ENCODE measurements at places on chromosomes 11 and 22.
A peak's percentile ranks its signal among the peaks of the same experiment; 100 is the strongest.

- peaks cover 10% of the 10 kb centered on the region for H3K36me3 ChIP-seq
- H3K4me1 ChIP-seq: peaks cover 5% of the 10 kb centered on the region
- no peak overlapping the region for H3K27ac ChIP-seq
- DNase-seq: no peak
- H3K27me3 ChIP-seq: peaks cover 30% of the 10 kb centered on the region
- no peak overlapping the region for H3K4me3 ChIP-seq
Observed at GRCh38 chr11:74678041-74678440, 53.2 kb downstream of the CHRDL2 start.

GRCh38 chr11:117425679-117426296 lies 98.1 kb downstream of the CEP164 start:
- H3K27ac ChIP-seq: no peak overlapping the region
- DNase-seq: no peak
- H3K36me3 ChIP-seq: no peaks in the 10 kb centered on the region
- H3K4me1 ChIP-seq: peaks cover 15% of the 10 kb centered on the region
- H3K27me3 ChIP-seq: peaks cover 56% of the 10 kb centered on the region

GRCh38 chr11:9982796-9983579 lies 311.0 kb downstream of the SBF2 start:
- H3K27ac ChIP-seq: peak overlapping the region; percentile 43
- no peak overlapping the region for H3K4me3 ChIP-seq
- H3K27me3 ChIP-seq: no peaks in the 10 kb centered on the region
- peaks cover 9% of the 10 kb centered on the region for H3K36me3 ChIP-seq

DNA sequence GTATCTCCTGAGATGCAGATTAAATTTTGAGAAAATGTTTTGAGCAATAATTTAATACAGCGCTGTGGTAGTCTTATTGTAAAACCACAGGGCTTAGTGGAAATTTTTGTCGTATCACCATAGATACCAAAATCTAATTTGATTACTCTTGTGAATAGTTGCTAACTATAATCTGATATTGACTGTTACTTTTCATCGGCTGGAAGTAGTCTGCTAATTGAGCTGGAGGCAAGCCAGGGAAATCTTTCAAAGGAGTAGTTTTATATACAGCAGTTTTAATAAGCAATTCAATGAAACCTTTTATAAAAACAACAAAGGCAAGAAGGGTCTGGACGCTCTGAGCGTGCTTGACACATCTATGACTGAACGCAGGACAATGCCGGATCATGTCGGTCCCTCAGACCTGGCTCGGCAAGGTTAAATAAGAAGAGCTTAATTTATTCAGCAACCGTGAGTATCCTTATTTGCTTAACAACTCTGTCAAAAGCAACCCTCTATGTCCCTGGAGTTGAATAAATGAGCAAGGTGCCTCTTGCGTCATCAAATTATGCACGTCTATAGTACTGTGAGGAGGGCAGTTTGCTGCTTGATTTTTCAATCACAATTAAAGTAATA lies 121.2 kb downstream of the NCAM1 start:
- H3K4me1 ChIP-seq: no peaks in the 10 kb centered on the region
- no peak overlapping the region for H3K27ac ChIP-seq
- no peaks in the 10 kb centered on the region for H3K36me3 ChIP-seq
- no peak for DNase-seq

DNA sequence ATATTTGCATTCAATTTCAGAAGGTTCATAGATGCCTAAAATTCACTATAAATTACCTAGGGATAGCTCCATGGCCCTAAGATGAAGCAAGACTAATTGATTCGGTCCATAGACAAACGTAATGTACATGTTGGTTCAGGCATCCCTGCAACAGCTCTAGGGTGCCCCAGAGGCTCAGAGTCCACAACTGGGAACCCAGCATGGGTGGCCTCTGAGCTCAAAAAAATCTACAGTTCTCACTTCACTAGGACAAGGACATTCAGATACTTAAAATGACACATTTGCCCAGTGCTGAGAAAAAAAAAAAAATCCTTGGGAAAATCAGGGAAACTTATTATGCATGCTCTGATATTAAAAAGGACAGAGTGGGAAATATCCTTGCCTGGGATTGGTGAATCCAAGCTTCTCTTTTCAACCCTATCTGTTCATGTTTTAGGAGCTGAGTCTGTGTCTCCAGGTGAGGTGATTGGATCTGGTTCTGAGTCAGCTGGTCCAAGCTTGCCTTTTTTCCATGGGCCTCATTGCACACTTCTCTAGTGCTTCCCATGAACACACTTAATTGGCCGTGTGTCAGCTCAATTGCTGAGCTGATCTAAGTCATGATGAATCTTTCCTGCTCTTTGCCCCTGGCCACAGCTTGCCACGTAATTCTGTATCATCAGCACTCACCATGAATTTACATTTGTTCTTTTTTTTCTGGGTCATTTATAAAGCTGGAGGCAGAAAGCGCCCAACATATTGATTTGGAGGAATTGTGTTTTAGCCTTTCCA lies 116.3 kb upstream of the RCN1 start:
- no peak for DNase-seq
- H3K27me3 ChIP-seq: peaks cover 34% of the 10 kb centered on the region
- peaks cover 2% of the 10 kb centered on the region for H3K4me1 ChIP-seq
- H3K27ac ChIP-seq: no peak overlapping the region
- peaks cover 2% of the 10 kb centered on the region for H3K36me3 ChIP-seq

GRCh38 chr22:50729391-50730012 lies 8.5 kb upstream of the ACR start:
- DNase-seq: no peak
- peaks cover 13% of the 10 kb centered on the region for H3K4me1 ChIP-seq
- no peak overlapping the region for H3K27ac ChIP-seq
- H3K27me3 ChIP-seq: peaks cover 12% of the 10 kb centered on the region

- DNase-seq: peak; percentile 10
- no peaks in the 10 kb centered on the region for H3K27me3 ChIP-seq
- no peak overlapping the region for H3K27ac ChIP-seq
- H3K36me3 ChIP-seq: peaks cover 5% of the 10 kb centered on the region
- peaks cover 4% of the 10 kb centered on the region for H3K4me1 ChIP-seq
Observed at GRCh38 chr11:124644426-124645280, 22.0 kb downstream of the TBRG1 start.

DNA sequence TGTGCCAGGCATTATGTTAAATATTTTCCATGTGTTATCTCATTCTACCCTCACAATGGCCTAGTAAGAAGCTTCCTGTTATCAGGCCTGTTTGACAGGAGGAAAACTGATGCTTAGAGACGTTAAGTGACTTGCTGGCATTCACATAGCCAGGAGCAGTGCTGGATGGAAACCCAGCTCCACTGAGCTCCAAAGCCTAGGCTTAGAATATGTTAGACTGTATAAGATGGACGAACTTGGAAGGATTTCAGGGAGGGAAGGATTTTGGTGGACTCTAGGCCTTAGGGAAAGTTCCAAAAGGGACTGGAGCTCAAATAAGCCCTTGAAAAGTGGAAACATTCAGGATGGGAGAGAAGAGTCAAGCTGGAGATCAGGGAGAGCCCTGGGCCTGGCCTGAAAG lies 2.1 kb downstream of the CD44 start:
- peaks cover 64% of the 10 kb centered on the region for H3K4me1 ChIP-seq
- peak overlapping the region; percentile 99 for H3K4me3 ChIP-seq
- H3K27ac ChIP-seq: peak overlapping the region; percentile 99
- H3K36me3 ChIP-seq: peaks cover 20% of the 10 kb centered on the region

DNA sequence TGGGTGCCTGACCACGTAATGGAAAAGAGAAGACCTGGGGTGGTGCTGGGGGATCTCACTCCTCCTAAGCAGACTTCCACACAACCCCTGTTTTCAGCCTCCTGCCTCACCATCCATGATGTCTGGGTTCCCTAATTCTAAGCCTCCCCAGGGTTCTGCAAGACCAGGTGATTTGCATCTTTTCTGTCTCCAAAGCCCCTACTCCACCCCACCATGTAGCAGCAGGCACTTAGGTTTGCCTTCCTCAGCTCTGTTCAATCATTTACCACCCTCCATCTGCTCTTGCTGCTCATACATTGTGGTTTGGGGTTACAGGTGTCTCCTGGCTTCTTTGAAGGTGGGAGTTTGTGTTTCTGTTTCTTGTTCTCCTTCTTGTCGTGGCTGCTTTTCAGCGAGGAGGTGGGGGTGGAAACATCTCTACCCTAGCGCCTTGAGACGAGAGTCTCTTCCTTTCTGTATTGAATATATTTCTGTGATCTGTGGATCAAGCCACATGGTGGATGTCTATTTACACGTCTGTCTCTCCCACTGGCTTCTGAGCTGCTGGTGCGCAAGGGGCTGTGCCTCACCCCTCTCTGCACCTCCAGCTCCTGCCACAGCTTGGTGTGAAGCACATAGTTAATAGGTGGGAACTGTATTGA lies 6.6 kb upstream of the SSTR3 start:
- no peaks in the 10 kb centered on the region for H3K36me3 ChIP-seq
- peak; percentile 54 for DNase-seq
- H3K27ac ChIP-seq: peak overlapping the region; percentile 96
- H3K27me3 ChIP-seq: no peaks in the 10 kb centered on the region
- peak overlapping the region; percentile 87 for H3K4me3 ChIP-seq
- H3K4me1 ChIP-seq: peaks cover 56% of the 10 kb centered on the region

DNA sequence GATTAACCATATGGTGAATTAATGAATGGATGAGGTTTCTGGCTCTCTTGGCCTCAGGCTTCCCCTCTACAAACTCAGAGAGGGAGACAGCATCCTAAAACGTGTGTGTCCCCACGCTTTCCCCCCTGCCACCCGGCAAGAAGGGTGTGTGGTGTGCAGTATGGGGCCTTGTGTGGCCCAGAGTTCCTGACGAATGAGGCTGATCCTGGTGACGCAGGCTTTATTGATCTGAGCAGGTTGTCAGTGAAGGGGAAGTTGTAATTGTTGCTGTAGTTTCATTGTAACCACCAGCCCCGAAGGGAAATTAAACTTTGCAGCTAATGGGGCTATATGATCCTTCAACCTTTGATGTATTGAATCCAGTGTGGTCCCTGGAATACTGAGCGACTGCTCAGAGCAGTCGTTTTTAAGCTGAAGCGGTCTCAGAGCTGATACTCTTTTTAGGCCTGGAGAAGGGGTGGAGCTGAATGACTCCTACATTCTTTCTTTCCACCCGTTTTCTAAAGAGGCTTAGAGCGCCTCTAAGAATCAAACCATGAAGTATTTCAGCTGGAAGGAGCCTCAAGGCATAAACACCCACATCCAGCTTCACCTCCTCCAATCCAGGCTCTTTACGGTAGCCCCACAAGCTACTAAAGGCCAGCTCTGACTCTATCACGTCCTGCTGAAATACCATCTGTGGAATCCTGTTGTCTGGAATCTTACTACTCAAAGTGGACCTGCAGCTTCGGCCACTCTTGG lies 284.7 kb downstream of the MIAT start:
- no peaks in the 10 kb centered on the region for H3K4me1 ChIP-seq
- H3K27me3 ChIP-seq: peaks cover 5% of the 10 kb centered on the region
- no peak overlapping the region for H3K4me3 ChIP-seq
- peaks cover 4% of the 10 kb centered on the region for H3K36me3 ChIP-seq
- H3K27ac ChIP-seq: no peak overlapping the region
- no peak for DNase-seq

DNA sequence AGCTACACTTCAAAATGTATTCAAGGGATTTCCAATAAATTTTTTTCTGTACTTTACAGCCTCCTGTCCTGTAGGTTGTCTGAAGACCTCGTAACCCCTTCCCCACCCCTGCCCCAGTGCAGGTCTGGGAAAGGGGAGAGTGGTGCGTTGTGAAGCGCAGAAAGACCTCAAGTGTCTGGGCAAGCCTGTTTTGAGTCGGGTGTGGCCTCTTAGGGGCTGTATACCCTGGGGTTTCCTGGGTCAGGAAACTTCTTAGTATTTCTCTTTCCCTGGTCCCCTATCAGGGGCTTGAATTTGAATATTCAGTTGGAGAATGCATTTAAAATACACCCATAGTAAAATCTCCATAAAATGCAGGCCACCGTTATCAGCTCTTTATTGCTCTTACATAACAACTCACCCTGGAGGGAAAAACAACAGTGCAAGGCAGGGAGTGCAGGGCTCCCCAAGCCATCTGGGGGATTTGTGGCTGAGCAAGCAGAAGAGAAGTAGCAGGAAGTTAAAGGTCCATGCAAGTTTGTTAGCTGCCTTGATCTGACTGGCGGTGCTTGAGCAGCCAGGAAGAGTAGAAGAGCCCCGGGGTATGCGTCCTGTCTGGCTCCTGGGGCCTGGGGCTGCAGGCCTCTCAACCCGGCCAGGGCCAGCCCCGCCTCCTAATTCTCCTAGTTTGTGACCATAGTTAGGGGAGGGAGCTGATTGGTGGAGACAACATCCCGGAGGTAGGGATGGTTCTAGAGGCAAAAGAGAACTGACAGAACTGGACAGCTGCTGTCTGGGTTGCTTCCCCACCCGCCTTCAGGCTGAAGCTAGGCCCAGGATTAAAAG lies 25.7 kb downstream of the ARHGAP1 start:
- H3K4me1 ChIP-seq: peaks cover 53% of the 10 kb centered on the region
- peaks cover 3% of the 10 kb centered on the region for H3K36me3 ChIP-seq
- H3K27ac ChIP-seq: peak overlapping the region; percentile 89
- no peak for DNase-seq
- H3K4me3 ChIP-seq: peak overlapping the region; percentile 73

GRCh38 chr11:131042041-131042390 lies 125.7 kb upstream of the SNX19 start:
- H3K4me1 ChIP-seq: no peaks in the 10 kb centered on the region
- H3K27me3 ChIP-seq: peaks cover 10% of the 10 kb centered on the region
- no peak for DNase-seq
- H3K4me3 ChIP-seq: no peak overlapping the region
- H3K36me3 ChIP-seq: peaks cover 2% of the 10 kb centered on the region

DNA sequence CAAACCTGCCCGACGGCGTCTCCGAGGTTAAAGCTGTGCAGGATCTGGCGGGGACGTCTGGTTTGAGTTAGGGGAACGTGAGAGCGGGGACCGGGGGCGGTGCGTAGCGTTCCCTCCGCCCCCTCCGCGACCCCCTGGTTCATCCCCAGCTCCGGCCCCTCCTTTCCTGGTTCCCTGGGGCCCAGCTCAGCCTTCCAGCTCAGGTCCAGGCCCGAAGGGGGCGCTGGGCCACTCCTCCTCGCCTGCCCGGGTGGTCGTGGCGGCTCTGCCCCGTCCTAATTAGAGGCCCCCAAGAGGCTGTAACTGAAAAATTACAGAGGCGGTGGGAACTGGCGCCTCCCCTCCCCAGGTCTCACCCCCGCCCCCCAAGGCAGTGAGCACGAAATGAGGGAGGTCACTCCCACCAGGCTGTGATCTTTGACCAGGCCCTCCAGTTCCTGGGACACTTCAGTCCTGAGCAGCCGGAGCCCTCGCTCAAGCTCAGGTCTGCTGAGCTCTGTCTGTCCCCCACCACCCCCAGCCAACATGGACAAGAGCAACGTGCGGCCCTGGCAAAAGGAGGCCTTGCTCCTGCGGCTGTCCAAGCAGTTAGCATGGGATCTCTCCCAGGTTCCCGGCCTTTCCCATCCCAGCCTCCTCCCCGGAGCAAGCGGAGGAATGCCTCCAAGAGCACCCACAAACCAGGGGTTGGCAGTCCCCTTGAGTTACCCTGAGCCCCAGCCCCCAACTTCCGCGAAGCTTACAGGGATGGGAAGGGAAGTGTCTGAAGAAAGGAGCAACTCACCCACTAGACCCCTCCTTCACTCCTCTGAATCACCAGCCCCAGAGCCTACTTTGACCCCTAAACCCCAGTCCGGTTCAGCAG lies 3.3 kb downstream of the CD248 start:
- no peaks in the 10 kb centered on the region for H3K36me3 ChIP-seq
- H3K27me3 ChIP-seq: no peaks in the 10 kb centered on the region
- H3K4me1 ChIP-seq: peaks cover 18% of the 10 kb centered on the region
- H3K4me3 ChIP-seq: peak overlapping the region; percentile 95
- no peak for DNase-seq

- no peak overlapping the region for H3K4me3 ChIP-seq
- no peak for DNase-seq
Observed at GRCh38 chr11:125637840-125638239, 12.9 kb downstream of the CHEK1 start.

- DNase-seq: no peak
- H3K27me3 ChIP-seq: no peaks in the 10 kb centered on the region
- peaks cover 4% of the 10 kb centered on the region for H3K36me3 ChIP-seq
- H3K27ac ChIP-seq: peak overlapping the region; percentile 98
Observed at GRCh38 chr11:111604392-111605009, 2.3 kb downstream of the SIK2 start.

Data from T-helper 17 cell (primary cell).